ENCODE measurements at places on chromosomes 1 and 21. TPM values are rescaled to one million over a fixed set of nuclear protein-coding genes. Genes with fewer than 3 reads are reported as not detected.
A peak's percentile ranks its signal among the peaks of the same experiment; 100 is the strongest.

DNA sequence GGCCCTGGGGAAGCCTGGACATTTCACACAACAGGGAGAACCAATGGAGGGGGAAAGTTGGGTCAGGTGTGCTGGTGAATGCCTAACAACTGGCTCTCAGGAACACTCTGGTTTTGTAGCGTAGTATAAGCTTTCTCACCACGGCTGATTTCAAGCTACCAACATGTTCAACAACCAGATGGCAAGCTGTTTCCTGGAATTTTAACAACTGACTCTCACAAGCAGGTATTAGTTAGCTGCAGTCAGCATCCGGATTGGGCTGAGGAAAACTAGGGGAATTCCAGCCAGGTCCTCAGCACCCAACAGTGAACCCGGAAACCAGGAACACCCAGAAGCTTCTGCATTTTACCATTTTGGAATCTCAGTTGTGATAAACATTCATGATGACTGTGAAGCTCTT, 162.3 kb upstream of the CAMK1G start:
- no peaks in the 10 kb centered on the region for H3K4me1 ChIP-seq
- no peak overlapping the region for H3K4me3 ChIP-seq
- no peaks in the 10 kb centered on the region for H3K27me3 ChIP-seq
- DNase-seq = no peak
- no peak overlapping the region for H3K27ac ChIP-seq

DNA sequence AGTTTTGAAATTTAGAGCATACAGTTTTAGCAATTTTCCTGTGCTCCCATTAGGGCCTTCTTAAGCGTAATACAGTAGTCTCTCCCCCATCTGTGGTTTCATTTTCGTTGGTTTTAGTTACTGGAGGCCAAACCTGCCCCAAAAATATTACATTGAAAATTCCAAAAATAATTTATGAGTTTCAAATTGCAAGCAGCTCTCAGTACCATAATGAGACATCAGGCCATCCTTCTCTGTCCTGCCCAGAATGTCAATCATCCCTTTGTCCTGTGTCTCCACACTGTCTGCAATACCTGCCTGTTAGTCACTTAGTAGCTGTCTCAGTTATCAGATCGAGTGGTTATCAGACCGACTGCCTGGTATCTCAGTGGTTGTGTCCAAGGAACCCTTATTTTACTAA, 45.4 kb downstream of the ADSS2 start:
- DNase-seq = no peak
- H3K27ac ChIP-seq = no peak overlapping the region
- peaks cover 83% of the 10 kb centered on the region for H3K36me3 ChIP-seq
- no peak overlapping the region for H3K4me3 ChIP-seq

- H3K27ac ChIP-seq = peak overlapping the region; percentile 27
- no peaks in the 10 kb centered on the region for H3K36me3 ChIP-seq
- DNase-seq = no peak
- peaks cover 4% of the 10 kb centered on the region for H3K4me1 ChIP-seq
These were observed 70.3 kb upstream of the F3 start for GRCh38 chr1:94611681-94612475.

DNA sequence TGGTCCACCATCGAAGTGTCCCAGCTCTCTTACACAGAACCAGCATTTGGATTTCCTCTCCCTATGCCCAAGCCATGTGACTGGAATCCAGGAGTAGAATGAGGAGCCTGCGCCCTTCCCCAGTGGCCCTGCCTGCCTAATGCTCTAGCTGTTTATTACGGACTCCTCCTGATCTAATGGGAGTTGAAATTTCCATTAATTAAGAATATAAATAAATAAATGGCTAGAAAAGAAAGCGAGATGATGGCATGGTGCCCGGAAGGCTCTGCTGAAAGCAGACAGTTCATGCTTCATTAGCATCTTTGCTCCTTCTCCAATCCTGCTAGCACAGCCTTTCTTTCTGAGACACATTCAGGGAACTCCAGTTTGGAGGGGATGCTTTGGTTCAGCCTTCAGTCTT, 216.2 kb downstream of the SEC16B start:
- no peaks in the 10 kb centered on the region for H3K36me3 ChIP-seq
- H3K27ac ChIP-seq = no peak overlapping the region
- no peak for DNase-seq

GRCh38 chr1:95197616-95198252, 36.3 kb upstream of the RWDD3 start:
- DNase-seq = no peak
- peaks cover 12% of the 10 kb centered on the region for H3K4me1 ChIP-seq
- H3K36me3 ChIP-seq = no peaks in the 10 kb centered on the region
- H3K27ac ChIP-seq = no peak overlapping the region

- no peak overlapping the region for H3K4me3 ChIP-seq
- no peaks in the 10 kb centered on the region for H3K27me3 ChIP-seq
- no peak overlapping the region for H3K27ac ChIP-seq
- DNase-seq = no peak
These were observed 19.2 kb downstream of the SLC9A1 start for GRCh38 chr1:27135541-27136235.

DNA sequence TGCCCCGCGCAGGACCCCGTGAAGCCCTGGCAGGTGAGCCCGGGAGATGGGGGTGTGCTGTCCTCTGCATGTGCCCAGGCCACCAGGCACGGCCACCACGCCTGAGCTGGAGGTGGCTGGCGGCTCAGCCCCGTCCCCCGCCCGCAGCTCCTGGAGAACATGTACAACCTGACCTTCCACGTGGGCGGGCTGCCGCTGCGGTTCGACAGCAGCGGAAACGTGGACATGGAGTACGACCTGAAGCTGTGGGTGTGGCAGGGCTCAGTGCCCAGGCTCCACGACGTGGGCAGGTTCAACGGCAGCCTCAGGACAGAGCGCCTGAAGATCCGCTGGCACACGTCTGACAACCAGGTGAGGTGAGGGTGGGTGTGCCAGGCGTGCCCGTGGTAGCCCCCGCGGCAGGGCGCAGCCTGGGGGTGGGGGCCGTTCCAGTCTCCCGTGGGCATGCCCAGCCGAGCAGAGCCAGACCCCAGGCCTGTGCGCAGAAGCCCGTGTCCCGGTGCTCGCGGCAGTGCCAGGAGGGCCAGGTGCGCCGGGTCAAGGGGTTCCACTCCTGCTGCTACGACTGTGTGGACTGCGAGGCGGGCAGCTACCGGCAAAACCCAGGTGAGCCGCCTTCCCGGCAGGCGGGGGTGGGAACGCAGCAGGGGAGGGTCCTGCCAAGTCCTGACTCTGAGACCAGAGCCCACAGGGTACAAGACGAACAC, 1.8 kb downstream of the TAS1R3 start:
- no peak for DNase-seq
- H3K36me3 ChIP-seq = peaks cover 32% of the 10 kb centered on the region
- H3K4me3 ChIP-seq = no peak overlapping the region
- H3K27me3 ChIP-seq = no peaks in the 10 kb centered on the region
- H3K27ac ChIP-seq = no peak overlapping the region
- H3K4me1 ChIP-seq = peaks cover 6% of the 10 kb centered on the region

DNA sequence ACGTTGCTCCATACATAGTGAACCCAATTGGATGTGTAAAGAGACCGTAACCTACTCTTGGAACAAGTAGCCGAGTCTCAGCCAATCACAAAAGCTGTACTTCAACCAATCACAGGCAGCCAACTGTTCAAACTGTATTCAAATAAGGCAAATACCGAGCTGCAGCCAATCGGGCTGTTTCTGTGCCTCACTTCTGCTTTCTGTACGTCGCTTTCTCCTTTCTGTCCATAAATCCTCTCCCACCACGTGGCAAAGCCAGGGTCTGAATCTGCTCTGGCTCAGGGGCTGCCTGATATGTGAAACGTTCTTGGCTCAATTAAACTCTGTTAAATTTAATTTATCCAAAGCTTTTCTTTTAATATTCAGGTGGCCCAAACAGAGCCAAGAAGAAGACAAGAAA, 210.3 kb downstream of the URB2 start:
- H3K27ac ChIP-seq = no peak overlapping the region
- no peak for DNase-seq
- no peak overlapping the region for H3K4me3 ChIP-seq
- H3K27me3 ChIP-seq = no peaks in the 10 kb centered on the region
- H3K4me1 ChIP-seq = no peaks in the 10 kb centered on the region

DNA sequence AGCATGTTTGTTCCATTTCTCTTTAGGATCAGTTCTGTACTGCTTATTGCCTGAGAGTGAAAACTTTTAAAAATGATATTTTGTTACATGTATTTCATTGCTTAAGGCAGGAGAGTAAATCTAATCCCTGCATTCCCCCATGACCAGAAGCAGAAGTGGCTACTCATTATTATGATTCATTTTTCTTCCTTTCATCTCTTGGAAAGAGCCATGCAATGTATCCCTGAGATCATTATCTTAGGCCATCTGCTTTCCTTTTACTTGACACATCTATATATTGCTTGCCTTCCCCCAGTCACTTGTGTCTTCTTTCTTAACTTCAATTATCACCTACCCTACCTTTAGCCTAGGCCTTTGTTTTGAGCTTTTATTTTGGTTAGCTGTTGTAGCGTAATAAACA, 430.4 kb upstream of the CHRM3 start:
- H3K4me3 ChIP-seq = no peak overlapping the region
- no peak for DNase-seq
- no peaks in the 10 kb centered on the region for H3K36me3 ChIP-seq
- no peak overlapping the region for H3K27ac ChIP-seq
- no peaks in the 10 kb centered on the region for H3K4me1 ChIP-seq

GRCh38 chr1:93703643-93704042, 22.0 kb upstream of the BCAR3 start:
- H3K27ac ChIP-seq = no peak overlapping the region
- no peak overlapping the region for H3K4me3 ChIP-seq
- no peaks in the 10 kb centered on the region for H3K27me3 ChIP-seq
- H3K4me1 ChIP-seq = peaks cover 17% of the 10 kb centered on the region
- no peaks in the 10 kb centered on the region for H3K36me3 ChIP-seq

GRCh38 chr1:221704306-221704705, 37.6 kb downstream of the DUSP10 start:
- peak overlapping the region; percentile 77 for H3K27ac ChIP-seq
- no peak overlapping the region for H3K4me3 ChIP-seq
- H3K27me3 ChIP-seq = no peaks in the 10 kb centered on the region

DNA sequence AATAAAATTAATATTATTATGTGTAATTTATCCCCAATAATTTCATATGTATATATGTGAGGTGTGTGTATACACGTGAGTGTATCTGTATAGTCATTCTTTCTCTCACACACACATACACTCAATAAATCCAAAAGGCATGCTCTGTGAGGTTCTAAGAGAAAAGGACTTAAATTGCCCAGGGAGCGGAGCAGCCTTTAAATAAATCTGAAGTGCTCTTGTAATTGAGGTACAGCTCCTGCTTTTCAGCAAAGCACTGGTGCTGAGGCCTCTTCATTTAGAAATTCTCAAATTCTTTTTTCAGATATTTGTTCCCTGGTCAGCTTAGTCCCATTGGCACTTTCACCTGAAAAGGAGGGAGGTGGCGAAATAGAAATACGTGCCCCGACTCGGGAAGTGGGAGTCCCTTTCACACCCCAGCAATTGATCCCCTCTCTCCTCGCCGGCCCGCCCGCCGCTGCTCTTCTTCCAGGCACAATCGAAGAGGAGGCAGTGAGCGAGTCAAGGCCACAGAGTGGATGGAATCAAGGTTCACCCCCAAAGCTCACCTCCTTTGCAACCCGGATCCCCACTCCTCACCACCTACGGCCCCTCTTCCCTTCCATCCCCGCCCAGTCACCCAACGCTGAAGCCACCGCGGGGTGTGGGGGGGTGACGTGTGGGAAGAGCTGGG, 944 bp downstream of the PLPPR5 start:
- H3K4me1 ChIP-seq = peaks cover 14% of the 10 kb centered on the region
- no peaks in the 10 kb centered on the region for H3K36me3 ChIP-seq
- H3K27ac ChIP-seq = no peak overlapping the region
- H3K4me3 ChIP-seq = peak overlapping the region; percentile 49
- DNase-seq = no peak
- H3K27me3 ChIP-seq = peaks cover 60% of the 10 kb centered on the region

- H3K27ac ChIP-seq = peak overlapping the region; percentile 66
- H3K4me1 ChIP-seq = peaks cover 45% of the 10 kb centered on the region
- peak overlapping the region; percentile 83 for H3K4me3 ChIP-seq
- H3K36me3 ChIP-seq = no peaks in the 10 kb centered on the region
- H3K27me3 ChIP-seq = no peaks in the 10 kb centered on the region
These were observed 520 bp downstream of the TMEM201 start for GRCh38 chr1:9589144-9589718.

DNA sequence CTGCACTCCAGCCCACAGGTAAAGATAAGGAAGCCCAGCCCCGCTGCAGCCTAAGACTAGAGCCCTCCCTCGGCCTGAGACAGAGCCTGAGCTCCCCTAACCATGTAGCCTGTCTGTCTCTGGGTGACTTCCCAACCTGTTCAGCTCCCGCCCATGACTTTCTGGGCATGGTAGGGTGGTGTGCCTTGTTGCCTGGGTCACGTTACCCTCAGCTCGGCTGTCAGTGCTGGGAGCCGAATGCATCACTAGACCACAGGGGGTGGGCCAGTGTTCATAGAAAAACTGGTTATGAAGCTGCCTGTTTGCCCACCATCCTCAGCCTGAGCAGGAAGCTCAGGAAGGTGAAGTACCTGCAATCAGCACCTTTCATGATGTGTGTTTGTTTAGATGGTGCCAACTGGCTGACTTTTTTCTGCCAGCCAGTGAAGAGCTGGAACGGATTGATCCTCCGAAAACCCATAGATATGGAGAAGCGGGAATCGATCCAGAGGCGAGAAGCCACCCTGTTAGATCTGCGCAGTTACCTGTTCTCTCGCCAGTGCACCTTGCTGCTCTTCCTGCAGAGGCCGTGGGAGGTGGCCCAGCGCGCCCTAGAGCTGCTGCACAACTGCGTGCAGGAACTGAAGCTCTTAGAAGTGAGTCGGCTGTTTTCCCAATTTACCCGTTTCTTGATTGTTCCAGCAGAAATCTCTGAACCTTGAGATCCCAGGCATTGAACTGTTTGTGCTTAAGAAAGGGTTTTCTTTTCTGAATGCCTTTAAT, 43.9 kb upstream of the PWP2 start:
- no peaks in the 10 kb centered on the region for H3K27me3 ChIP-seq
- H3K4me3 ChIP-seq = no peak overlapping the region
- no peak for DNase-seq
- no peak overlapping the region for H3K27ac ChIP-seq

- H3K4me3 ChIP-seq = no peak overlapping the region
- H3K27me3 ChIP-seq = no peaks in the 10 kb centered on the region
- DNase-seq = no peak
- no peaks in the 10 kb centered on the region for H3K36me3 ChIP-seq
- H3K4me1 ChIP-seq = no peaks in the 10 kb centered on the region
- H3K27ac ChIP-seq = no peak overlapping the region
These were observed 117.7 kb upstream of the ETS2 start for GRCh38 chr21:38688068-38688467.

TRIM17 gene
- polyA plus RNA-seq = not detected

WNT2B gene
- 3.2 TPM for polyA plus RNA-seq

PLCH2 gene
- polyA plus RNA-seq = 3.8 TPM

NFYC gene
- polyA plus RNA-seq = 41.8 TPM

NCAM2 gene
- polyA plus RNA-seq = 1.8 TPM

EDN2 gene
- 0.92 TPM for polyA plus RNA-seq

RHD gene
- not detected for polyA plus RNA-seq

SETSIP gene
- polyA plus RNA-seq = not detected

RASAL2 gene
- 3.0 TPM for polyA plus RNA-seq

SPATA1 gene
- not detected for polyA plus RNA-seq

SLAMF7 gene
- polyA plus RNA-seq = 31.0 TPM

OR6K3 gene
- polyA plus RNA-seq = not detected
